NCI-H2227 treated with DMSO at 0.1 percent for 48 hours (cell line): ENCODE measurements at places on chromosomes 2 and 18.

GRCh38 chr2:149036507-149037293, 1.8 kb upstream of the LYPD6B start:
- DNase-seq = no peak

DNA sequence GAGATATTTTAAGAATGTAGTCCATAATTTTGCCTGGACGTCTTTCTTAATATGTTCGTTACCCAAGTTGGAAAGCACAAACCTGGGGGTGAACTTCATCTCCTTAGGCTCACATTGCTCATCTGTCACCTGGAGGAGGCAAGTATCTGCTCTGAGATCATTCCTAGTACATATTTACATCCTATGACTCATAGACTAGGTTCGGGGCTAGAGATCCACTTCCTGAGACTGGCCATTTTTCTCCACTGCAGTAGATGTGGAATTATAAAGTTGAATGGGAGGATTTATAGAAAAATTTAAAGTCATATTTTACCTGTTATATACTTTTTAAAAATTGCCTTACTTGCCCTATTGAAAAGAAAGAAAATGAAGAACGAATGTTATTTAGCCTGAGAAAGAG, 77.5 kb upstream of the PROKR1 start:
- no peak for DNase-seq

- DNase-seq = no peak
These were observed 36.5 kb downstream of the KANSL3 start for GRCh38 chr2:96601382-96602292.

GRCh38 chr18:62827397-62827796, 112.1 kb downstream of the PHLPP1 start:
- no peak for DNase-seq

- no peak for DNase-seq
These were observed 81.4 kb downstream of the CMPK2 start for GRCh38 chr2:6784291-6784690.

DNA sequence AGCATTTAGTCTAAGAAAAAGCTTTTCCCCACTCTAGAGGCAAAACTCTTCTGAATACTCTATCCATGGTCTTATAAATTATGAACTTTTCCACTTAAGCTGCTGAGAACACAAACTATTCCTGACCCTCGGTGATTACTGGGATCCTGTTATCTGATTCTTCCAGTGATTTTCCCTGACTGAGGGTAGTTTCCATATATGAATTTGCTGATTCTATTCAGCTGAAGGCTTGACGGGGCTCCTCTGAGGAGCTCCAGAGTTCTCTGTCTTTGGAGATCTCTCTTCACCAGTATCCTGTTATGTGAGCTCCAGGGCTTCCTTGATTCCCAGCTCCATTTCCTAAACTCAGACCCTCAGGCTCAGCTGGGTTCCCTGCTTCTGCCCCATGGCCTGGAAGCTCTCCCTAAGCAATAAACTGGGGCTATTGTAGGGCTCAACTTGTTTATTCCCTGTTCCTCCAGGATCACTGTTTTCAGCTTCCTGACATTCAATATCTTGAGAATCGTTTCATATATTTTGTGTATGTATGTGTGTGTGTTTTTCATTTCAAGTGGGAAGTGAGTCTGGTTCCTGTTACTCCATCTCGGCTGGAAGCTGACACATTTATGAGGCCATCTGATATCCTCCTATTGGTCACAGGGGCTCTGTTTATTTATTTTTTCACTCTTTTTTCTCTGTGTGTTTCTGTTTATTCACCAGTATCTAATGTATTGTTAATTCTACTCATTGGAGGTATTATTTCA, 78.2 kb downstream of the ARHGAP28 start:
- DNase-seq = no peak

DNA sequence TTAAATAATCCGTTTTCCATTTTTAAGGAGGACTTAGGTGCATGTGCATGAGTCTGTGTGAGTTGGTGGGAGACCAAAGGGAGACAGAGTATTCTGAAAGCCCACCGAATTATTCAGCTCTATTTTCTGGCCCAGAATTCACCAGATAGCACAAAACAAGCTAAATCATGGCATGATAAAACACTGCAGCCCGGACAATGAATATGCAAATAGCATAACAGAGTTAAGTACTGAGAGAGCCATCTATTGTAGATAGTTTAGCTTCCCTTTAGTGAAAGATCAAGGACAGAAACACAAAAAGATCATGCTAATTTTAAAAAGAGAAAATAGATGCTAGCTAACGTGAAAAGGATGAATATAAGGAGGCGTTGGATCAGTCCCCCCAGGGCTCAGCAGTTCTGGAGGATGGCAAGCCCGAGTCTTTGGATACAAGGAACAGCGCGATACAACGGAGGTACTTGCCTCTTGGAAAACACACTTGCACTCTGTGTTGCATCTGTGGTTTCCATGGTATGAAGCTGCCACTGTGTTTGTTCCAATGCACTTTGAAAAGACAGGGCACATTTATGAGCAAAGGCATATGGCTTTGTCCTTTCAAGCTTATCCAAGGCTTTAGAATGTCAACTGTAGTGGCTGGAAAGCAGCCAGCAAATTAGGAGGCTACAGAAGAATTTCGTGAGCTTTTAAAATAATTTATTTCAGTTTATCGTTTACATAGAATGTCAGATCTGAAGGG, 119.9 kb downstream of the LYPD1 start:
- no peak for DNase-seq

DNA sequence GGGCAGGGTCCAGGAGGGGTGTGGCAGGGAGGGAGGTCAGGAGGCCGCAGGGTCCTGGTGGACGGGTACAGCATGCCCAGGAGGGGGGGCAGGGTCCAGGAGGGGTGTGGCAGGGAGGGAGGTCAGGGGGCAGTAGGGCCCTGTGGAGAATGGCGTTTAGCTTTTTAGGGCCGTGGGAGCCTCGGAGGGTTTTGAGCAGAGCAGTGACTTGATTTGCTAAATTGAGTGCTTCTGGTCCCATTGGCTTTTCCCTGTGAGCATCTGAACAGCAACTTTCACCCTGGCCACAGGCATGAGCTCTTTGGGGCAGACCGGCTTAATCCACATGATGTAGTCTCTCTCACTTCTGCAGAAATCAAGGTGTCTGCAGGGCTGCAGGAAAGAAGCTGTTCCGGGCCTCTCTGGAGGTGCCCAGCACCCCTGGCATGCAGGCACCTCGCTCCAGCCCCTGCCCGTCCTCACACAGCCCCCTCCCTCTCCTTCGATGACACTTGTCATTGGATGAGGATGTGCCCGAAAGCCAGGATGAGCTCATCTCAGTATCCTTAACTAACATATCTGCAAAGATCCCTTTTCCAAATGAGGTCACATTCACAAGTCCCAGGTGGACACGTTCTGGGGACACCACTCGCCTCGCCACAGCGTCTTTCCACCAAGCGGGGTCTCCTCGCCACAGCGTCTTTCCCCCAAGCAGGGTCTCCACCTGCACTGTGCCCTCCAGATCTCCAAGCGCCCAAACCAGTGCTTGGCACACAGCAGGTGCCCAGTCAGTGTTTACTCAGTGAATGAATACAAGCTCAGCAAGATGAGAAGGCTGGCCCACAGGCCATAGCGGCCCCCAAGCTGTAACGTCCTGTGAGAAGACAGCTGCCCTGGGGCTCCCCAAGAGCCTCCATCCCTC, 94.0 kb downstream of the NDUFA10 start:
- no peak for DNase-seq
